ENCODE measurements at places on chromosomes 13 and 19.
A peak's percentile ranks its signal among the peaks of the same experiment; 100 is the strongest.

DNA sequence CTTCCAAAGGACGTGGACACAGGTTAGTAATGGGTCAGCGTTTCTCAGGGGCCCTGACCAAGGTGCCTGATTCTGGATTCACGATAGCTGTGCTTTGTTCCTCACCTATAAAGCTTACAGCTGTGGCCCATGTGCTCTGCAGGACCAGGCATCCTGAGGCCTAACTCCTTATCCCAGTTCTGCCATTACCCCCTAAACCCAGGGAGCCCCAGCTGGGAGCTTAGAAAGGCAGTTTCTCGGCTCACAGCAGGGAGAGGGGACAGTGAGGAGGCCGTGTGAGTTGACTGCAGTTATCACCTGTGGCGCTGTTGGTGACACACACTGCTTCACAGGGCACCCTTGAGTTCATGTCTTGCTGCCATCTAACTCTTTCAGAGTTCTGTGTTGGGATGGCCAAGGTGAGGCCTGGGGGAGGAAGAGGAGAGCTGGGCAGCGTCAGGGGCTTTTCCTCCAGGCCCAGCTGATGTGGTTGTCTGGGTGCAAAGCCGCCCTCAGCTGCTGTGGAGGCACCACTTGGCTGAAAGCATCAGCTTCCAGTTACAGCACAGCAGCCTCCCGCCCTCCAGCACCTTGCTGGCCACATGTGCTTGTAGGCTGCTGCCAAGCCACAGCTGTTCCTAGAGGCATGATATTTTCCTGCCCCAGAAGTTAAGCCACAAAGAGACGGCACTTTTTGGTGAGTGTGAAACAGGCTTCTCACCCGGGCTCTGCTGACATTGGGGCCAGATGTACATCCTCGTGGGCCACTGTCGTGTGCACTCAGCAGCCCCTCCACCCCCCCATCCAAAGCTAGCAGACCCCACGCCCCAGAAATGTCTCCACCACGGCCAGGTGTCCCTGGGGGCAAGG lies 99.6 kb upstream of the MCF2L start:
- no peak for DNase-seq

DNA sequence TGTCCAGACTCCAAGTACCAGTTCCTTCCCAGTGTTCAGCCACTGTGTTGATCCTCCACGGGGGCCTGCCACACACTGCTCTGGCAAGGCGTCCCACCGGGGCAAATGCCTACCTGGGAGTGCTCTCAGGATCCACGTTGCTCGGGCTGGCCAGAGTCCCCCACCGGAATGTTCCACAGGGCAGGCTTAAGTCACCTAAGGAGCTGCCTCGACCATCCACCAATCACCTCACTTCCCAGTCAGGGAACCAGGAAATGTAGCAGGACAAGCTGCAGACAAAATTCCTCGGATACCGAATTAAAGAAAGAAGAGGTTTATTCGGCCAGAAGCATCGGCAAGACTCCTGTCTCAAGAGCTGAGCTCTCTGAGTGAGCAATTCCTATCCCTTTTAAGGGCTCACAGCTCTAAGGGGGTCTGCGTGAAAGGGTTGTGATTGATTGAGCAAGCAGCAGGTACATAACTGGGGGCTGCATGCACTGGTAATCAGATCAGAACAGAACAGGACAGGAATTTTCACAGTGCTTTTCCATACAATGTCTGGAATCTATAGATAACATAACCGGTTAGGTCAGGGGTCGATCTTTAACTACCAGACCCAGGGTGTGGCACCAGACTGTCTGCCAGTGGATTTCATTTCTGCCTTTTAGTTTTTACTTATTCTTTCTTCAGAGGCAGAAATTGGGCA lies 56.9 kb upstream of the EDNRB start:
- no peak for DNase-seq

GRCh38 chr13:110932588-110932987 lies 17.7 kb upstream of the ANKRD10 start:
- DNase-seq: no peak

DNA sequence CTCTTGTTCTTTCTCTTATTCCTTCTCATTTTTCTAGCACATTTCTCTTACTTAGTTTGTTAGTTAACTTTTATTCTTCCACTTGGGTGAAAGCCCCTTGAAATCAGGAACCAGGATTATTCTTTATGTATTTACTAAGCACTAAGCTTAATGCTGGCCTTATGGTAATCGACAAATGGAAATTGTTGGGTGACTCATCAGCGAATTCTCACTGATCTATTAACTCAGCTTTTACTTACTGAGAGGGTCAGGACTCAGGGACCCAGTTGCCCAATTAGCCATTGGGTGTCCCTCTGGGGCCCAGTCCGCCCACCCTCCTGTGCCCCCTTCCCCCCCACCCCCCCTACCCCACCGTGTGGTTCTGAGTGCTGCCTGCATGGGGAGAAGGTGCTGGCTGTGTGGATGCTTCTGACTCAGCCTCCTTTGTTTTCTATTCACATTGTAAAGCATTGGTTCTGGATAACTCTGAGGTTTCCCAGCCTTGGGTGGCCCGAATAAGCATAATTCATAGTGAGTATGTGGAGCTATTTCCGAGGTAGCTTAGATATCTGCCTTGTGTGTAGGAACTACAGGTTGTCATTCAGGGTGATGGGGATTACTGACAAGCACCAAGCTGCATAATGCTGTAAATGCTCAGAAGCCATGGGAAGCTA lies 240.9 kb downstream of the FGF9 start:
- no peak for DNase-seq

- DNase-seq: peak; percentile 76
Measured at GRCh38 chr19:19034204-19034624, 811 bp downstream of the ARMC6 start.

DNA sequence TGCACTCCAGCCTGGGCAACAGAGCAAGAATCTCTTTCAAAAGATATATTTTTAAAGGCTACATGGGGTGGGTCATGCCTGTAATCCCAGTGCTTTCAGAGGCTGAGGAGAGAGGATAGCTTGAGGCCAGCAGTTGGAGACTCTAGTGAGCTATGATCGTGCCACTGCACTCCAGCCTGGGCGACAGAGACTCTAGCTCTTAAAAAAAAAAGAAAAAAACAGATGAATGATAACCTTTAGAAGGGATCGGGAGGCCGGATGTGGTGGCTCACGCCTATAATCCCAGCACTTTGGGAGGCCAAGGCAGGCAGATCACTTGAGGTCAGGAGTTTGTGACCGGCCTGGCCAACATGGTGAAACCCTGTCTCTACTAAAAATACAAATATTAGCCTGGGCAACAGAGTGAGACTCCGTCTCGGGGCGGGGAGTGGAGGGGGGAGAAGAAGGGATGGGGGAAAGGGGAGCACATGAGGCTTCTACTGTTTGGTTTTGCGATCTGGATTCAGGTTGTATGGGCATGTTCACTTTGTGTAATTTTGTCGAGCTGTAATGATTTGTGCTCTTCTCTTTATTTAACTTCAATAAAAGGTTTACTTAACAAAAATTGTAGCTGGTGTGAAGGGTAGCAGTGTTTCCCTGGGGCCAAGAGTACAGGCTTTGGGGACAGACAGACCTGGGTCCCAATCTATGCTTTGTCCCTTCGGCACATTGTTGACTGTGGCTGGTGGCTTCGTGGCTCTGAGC lies 1.1 kb upstream of the PSMC4 start:
- DNase-seq: no peak

DNA sequence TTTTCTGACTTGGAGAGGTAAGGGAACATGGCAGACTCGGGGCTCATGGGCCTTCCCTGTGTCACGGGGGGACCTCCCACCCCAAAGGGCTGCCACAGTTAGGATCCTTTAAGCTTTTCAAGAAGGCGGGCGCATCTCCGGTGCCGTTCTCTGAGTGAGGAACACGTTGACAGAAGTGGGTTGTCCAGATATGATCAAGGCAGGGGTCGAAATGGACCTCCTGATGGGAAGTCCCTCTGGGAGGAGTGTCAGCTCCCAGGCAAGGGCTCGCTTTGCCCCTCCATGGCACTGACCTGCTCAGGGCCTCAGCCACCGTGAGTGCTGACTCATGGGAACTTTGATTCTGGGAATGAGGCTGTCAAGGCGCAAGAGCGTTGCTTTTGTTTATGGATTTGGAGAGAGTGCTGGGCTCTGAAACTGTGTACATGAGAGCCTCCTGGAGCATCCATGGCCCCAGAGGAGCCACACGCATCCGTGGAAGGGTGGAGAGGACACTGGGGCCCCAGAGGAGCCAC lies 6.5 kb upstream of the TEX29 start:
- no peak for DNase-seq

GRCh38 chr13:59898066-59898465 lies 265.7 kb downstream of the DIAPH3 start:
- no peak for DNase-seq

DNA sequence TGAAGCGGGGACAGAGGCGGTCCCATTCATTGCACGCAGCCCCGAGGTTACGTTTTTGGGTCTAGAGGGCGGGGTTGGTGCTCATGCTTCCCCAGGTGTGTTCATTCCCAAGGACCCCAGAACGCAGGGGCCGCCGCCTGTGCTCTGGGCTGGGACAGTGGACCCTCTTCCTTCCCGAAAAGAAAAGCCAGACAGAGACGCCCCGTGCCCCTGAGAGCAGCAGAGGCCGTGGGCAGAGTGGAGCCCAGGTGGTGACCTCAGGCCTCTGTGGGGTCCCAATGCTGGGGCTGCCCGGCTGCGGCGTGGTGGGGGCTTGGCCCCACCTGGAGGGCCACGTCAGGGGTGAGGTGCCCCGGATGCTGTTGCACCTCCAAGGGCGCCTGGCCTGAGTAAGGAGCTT lies 15.4 kb downstream of the SGTA start:
- no peak for DNase-seq

DNA sequence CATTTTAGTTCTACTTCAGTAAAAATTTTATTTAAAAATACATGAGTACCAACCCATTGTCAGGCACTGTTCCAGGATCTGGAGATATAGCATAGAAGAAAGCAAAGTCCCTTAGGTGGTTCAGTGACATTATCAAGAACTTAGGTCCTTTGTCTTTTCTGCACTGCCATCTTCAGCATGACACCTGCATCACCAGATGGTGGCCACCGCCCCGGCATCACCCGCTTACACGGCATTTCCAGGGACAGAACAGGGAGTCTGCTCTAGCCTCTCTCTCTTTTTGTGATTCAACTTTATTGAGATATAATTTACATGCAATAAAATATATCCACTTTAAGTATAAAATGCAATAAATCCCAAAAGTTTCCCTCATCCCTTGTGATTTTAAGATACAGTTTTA lies 23.5 kb downstream of the DYRK1B start:
- no peak for DNase-seq

All from NK-92 treated with Interleukin-12 subunit alpha and Interleukin-12 subunit beta, amount 100 ng/mL, for 24 hours (cell line).